ENCODE measurements at places on chromosomes 13 and 19.

DNA sequence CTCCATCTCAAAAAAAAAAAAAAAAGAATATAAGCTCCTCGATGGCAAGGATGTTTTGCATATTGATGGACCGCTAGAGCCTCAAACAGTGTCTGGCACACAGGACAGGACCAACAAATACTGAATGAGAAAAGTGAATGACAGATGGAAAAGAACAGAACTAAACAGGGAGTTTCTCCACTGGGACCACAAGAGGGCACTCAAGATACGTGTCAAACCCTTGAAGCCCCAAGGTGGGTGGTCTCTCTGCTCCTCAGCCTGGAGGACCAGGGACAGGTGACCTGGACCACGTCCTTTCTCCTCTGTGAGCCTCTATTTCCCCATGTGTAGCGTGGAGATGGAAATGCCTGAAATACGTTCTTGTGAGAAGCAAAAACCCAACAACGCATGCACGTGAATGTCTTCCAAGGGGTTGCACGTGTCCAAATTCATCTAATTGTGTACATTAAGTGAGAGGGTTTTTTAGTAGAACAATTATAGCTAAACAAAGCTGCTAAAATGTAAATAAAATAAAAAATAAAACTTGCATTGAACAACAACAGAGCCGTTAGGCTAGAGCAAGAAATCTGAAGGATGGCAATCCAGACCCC, 5.7 kb upstream of the CDC42EP5 start:
- DNase-seq: no peak

GRCh38 chr13:82867284-82867683, 1015.0 kb downstream of the SLITRK1 start:
- DNase-seq: no peak

GRCh38 chr19:24054044-24054935, 32.7 kb upstream of the ZNF254 start:
- DNase-seq: no peak

- no peak for DNase-seq
Measured at GRCh38 chr19:24048261-24048660, 38.7 kb upstream of the ZNF254 start.

GRCh38 chr13:104310861-104311260, 1244.6 kb upstream of the SLC10A2 start:
- DNase-seq: no peak

- DNase-seq: no peak
Measured at GRCh38 chr13:32951580-32951979, 64.6 kb upstream of the KL start.

GRCh38 chr13:66926851-66927524, 303.1 kb downstream of the PCDH9 start:
- no peak for DNase-seq

- no peak for DNase-seq
Measured at GRCh38 chr13:99624936-99625540, 123.8 kb downstream of the TM9SF2 start.

DNA sequence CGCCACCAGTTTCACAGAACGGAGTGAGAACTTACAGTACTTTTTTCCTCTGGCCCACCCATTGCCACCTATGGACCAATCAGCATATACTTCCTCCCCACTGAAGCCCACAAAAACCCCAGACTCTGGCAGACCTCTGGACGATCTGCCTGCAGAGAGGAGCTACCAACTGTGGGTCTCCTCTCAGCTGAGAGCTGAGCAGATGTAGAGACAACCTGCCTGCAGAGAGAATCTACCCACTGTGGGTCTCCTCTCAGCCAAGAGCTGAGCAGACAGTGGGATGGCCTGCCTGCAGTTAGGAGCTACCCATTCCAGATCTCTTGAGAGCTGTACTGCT, 69.7 kb downstream of the PIBF1 start:
- DNase-seq: no peak

DNA sequence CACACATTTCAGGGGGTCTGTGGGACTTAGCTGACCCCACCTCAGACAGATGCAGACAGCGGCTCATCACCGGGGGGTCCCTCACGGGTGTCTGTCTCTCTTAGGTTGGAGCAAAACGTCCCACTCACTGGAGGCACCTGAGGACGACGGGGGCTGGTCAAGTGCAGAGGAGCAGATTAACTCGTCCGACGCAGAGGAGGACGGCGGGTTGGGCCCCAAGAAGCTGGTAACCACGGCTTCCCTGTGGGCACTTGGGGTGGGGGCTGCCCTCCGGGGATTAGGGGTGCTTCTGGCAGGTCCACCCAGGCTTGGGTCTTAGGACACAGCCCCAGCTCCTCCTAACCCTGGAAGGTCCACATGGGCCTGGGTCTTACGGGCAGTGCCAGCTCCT, 11.2 kb upstream of the F7 start:
- no peak for DNase-seq

DNA sequence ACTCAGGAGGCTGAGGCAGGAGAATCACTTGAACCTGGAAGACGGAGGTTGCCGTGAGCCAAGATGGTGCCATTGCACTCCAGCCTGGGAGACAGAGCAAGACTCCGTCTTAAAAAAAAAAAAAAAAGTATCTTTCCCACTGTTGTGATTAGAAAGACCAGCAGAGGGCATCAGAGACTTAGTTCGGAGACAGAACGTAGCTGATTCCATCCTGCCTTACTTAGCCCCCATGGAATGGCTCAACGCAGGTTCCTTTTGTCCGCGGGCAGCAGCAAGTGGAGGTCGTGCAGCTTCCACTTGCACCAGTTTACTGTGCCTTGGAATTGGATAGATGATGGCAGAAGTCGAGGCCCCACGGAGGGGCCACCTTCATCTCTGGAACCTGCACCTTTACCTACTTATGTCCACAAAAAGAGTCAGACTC, 8.1 kb downstream of the TIMM29 start:
- no peak for DNase-seq

DNA sequence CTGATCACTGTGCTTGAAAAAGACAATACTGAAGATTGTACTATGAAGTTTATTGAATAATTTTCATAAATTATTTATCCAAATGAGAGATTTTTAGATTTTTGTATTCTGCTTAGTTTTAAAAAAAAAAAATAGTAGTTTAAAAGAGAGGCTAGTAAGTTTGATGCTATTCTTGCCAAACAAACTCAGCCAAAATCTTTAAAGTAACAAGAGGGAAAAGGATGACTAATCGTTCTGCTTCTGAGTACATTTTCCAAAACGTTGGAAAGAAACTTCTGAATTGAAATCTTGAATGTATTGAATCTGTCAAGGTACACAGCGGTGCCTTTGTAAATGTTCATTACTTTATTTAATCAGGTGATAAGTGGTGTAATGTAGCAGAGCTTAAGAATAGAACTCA, 34.4 kb downstream of the NUP58 start:
- DNase-seq: no peak

DNA sequence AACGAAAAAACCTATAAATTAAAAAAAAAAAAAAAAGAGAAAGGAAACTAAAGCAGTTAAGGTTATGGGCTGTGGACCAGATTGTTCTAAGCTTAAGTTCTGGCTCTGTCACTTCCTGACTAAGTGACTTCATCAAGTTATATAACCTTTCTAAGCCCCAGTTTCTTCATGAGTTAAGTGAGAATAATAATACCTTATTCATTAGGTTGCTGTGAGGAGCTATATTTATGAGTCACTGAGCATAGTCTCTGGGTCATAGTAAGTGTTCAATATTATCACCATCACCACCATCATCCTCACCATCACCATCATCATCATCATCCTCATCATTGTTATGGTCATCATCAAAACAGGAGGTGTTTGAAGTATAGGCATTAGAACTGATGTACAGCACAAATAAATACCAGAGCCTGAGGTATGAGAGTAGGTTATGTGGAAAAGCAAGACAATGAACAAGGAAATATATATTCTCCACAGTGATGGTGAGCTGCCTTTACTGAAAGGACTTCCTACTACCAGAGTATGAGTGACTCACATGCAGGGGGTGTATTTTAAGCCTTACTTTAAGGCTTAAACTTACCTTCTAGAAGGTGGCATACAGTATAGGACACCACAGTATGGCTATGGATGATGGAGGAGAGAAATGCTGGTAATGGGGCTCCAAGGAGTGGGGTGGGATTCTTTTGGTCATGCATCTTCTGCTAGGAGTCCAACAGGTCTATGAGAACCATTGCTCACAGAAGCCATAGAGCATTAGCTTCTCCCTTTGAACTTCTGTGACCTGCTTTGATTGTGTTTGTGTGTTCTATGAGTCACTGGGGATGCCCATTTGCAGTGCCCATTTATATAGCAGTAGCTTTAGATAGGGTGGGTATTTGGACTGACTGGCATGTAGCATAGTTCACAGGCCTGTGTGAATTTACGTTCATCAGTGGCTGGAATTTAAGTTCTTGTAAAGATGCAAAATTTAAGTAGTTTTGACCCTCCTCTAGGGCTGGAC, 104.4 kb downstream of the KLF5 start:
- DNase-seq: no peak

- no peak for DNase-seq
Measured at GRCh38 chr19:56973713-56974555, 133.4 kb upstream of the PEG3 start.

DNA sequence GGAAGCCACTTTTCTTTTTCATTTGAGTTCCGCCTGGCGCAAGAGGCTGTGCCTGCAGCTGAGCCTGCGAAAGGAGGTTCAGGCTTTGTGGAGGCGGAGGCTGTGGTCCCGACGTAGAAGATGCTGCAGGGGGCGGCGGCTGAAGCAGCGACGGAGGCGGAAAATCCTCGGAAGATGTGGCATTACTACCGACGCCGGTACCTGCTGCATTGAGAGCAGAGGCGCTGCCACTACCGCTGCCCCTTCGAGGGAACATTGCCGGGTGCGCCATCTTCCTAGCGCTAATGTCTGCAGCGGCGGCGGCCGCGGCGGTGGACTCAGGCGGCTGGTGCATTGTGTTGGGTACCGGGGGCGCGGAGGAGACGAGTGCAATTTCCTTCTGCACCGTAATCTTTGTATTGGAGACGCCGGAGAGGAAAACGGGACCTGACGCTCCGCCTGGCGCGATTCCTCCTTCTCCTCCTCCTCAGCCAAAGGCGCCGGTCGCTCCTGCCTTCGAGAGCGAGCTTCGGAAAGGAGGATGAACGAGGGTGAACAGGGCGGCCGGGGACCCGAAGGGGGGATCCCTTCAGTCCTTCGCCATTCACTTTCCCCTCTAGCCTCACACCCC, at the start of gene TSC22D1:
TSC22D1 (minus strand) TSS at position 590 of the 610 bp plus-strand sequence; CDS start at position 334, 256 bp downstream.
- DNase-seq: peak; percentile 44

DNA sequence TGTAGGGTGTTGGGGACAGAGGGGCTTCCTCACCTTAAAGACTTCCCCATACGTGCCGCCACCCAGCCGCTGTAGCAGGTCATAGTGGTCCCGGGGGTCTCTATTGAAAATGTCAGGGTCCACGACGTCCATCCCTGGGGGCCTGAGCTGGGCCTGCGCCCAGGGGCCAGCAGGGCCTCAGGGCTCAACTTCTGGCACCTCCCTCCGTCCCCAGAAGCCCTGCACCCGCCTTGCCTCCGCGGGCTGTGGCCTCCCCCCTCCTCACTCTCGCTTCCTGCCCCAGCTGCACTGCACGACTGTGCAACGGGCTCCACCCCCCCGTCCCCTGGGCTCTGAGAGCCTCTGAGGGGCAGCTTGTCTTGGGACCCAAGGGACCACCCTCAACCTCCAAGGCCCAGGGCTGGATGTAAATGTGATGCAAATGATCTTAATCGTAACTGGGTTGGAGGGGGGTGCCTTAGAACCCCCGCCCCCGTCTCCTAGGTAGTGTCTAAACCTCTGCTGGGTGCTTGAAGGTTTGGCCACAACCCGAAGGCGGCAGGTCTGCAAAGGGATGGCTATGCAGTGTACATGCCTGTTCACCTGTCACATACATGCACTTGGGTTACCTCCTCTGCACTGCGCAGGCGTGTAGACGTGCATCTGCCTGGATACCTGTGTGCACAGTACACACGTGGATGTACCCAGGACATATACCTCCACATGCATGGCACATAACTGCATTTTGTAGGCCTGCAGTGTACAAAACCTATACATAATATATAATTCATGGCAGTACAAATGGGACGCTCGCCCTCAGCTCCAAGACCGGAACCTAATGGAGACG, at the start of gene MAP4K1:
MAP4K1 (minus strand) TSS at position 190 of the 826 bp plus-strand sequence; CDS start at position 132, 58 bp downstream.
- DNase-seq: peak; percentile 40

- no peak for DNase-seq
Measured at GRCh38 chr19:41238244-41238643, 19.2 kb downstream of the AXL start.

DNA sequence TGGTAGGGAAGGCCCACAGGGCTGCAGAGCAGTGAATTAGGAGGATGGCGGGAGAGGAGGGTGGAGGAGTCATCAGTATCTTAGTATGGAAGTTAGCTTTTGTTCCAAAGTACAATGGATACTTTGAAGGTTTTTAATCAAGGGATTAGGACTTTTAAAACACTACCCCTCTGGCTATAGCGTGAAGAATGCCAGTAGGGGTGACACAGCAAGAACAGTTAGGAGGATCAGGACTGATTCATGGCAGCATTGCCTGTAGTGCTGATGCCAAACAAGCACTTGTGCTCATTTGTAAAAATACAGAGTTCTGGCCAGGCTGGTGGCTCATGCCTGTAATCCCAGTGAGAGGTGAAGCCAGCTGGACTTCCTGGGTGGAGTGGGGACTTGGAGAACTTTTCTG, 46.2 kb downstream of the SKA3 start:
- no peak for DNase-seq

DNA sequence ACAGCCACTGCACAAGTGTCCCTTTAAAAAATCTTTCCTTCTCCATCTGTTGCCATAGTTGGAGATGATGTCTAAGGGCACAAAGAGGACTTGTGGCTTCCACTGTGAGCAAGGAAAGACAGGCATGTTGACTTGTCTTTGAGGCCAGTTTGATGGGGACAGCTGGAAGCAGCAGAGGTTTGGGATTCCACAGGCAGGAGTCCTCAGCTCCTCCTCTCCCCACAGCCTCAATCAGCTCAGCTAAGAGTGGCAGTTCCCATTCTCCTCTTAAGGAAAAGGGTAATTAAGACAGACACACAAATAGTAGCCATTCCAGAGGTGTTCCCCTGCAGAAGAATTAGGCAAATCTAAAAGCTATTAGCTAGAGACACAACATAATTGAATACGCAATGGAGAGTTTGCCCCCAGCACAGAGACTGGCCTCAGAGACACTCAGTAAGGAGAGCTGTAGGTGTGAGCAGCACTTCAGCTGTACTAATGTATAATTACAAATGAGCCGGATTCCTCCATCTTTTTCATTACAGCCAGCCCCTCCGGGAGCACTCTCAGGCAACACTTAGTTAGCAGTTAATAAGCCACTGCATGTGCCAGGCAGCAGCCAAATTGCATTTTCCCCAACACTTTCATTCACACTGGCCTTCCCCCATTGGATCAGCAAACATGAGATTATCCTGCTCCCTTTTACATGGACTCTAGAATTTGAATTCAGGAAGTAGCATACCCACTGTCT, 434.0 kb downstream of the FOXO1 start:
- DNase-seq: no peak

All from effector CD8-positive, alpha-beta T cell (primary cell).